ENCODE measurements at places on chromosomes 4 and X.

- no peak for DNase-seq
Measured at GRCh38 chr4:2958446-2958845, 4.8 kb downstream of the NOP14 start.

DNA sequence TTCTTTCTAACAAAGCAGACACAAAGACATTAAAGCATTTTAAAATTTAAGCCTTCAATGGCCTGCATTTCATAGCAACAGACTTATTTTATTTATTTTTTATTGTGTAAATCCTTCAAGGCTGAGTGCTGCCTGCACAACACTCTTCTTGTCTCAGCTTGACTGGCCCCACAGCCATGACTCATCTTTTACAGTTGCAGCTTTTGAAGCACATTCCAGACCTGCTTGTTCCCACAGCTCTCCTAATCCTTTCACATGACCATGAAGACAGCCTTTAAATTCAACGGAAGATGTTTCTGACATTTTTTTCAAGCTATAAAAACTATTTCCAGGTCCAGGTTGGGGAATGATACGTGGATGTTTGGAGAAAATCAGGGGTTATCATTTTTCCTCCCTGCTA, 276.9 kb upstream of the TACR3 start:
- peak; percentile 71 for DNase-seq

DNA sequence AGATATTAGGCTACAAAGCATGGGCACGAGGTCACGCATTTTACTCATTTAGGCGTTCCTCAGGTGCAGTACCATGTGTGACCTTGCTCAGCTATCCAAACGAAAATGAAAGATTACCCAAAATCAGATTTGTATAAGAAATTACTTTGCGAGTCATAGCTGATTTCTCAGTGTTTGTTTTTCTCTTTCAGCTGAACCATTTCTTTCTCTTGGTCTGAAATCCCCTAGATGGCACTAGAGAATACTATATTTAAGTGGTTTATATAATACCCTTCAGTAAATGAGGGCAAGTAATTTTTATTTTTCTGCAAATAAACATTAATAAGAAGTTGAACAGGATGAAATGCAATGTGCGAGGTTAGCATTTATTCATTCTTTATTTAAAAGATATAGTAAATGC, 496.6 kb downstream of the STIM2 start:
- DNase-seq, result no peak

DNA sequence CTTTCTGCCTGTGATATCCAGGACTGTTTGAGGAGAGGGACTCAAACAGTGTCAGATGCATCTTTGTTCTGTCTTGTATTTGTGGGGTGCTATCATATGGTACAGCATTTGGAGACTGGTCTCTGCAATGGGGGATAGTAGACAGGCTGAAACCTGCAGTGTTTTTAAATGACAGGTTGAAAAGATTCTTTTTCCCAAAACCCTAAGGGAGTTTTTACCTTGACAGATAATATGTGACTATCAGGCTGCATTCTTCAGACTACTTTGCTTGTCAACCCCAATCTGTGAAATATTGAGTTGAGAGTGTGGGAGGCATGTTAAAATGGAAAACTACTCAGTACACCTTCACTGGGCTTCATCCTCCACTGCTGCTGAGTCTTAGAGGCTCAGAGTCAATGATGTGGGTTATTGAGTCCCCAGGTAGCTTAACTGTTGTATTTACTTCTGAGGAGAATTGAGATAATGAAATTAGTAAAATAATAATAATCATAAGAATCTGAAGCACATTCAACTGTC, 274.9 kb downstream of the GASK1B start:
- DNase-seq, result no peak

DNA sequence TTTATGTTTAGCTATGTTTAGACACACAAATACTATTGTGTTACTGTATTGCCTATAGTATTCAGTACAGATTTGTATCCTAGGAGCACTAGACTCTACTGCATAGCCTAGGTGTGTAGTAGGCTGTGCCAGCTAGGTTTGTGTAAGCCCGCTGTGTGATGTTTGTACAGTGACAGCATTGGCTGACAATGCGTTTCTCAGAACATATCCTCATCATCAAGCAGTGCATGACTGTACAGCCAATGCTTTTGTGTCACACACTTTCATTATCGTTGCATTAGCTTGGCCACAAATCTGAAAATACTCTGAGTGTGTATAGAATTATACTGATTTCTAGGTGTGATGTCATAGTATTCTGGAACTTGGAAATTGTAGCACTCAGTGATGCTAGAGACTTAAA, 63.4 kb downstream of the CLDN34 start:
- DNase-seq, result peak; percentile 50

- peak; percentile 47 for DNase-seq
Measured at GRCh38 chr4:183348706-183349659, 26.8 kb upstream of the CLDN24 start.

DNA sequence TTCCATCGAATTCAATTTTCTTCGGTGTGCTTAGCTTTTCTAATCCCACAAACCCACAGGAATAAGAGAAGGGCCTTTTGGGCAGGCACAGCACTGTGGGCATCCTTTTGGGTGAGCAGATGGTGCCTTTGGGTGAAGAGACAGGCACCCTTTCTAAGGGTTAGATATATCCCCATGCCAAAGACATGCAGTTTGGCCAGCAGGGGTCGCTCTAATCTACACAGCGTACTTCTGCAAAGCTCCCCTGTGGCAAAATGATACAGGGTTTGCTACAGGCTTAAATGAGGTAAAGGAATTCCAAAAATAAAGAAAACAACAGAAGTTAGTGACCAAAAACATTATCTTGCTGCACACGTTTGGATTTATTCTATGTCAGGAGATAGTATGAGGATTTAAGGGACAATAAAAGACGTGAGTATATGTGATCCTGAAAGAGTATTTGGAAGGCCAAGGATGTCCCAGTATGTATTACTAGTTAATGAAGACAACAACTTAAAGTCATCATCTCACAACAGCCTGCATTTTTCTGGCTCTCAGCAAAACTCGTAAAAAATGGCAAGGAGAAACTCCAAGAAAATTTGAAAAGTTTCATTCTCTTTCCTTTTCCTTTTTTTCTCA, 49.5 kb downstream of the PHEX start:
- DNase-seq, result peak; percentile 63

- DNase-seq, result no peak
Measured at GRCh38 chr4:98406819-98407218, 145.6 kb downstream of the RAP1GDS1 start.

GRCh38 chr4:26531491-26532116, 41.3 kb upstream of the CCKAR start:
- no peak for DNase-seq

DNA sequence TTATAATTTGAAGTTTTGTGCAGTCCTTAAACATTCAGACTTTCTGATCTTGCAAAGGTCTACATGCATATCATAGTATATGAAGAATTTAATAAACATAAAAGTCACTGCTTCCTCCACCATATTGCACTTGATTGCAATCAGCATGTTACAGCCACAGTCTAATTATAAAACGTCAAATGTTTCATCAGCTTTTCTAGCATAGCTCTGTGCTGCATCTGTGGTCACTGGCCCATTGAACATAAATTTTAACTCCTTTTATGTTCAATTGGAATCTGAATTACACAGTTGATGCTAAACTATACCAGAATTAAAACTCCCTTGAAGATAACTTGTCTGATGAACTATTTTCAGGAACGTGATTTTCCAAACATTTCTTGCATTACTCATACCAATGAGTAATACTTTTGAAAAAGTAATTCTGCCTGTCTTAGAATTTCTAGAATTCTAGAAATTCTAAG, 329.1 kb downstream of the GALNTL6 start:
- no peak for DNase-seq

GRCh38 chrX:148517176-148517575, 16.8 kb downstream of the AFF2 start:
- no peak for DNase-seq

DNA sequence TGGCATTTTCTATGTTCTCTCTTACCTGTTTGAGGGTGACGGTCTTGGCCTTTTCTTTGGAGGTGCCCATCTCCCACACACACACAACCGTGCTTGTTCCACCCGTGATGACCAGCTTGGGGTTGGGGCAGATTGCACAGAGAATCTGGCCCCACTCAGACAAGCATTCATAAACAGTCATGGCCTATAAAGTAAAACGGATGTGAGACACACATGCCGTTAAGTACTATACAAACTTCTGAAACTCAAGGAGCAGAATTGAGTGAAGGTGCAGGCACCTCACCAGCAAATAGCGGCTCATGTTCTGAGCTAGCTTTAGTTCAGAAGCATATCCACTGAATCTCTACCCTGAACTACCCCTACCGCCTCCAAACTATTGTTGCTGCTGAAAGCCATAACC, 107.6 kb downstream of the CDS1 start:
- no peak for DNase-seq

DNA sequence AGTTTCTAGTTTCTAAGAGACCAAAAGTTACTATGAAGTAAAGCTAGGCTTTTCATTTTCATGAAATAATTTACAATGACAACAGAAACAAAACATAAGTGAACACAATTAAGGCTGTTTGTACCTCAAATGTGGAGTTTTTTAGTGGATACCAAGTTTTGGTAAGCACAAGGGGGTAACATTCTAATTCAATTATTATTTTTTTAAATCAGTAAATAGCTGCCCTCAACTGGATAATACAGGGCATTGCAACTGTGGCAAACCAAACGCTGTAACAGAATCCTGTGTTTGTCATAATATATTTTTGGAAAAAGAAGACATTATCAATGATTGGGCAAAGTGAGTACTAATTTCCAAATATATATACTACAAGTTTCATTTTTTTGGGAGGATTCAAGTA, 150.3 kb downstream of the FBXW7 start:
- DNase-seq, result no peak

- DNase-seq, result no peak
Measured at GRCh38 chrX:107599450-107599861, 28.9 kb upstream of the PRPS1 start.

DNA sequence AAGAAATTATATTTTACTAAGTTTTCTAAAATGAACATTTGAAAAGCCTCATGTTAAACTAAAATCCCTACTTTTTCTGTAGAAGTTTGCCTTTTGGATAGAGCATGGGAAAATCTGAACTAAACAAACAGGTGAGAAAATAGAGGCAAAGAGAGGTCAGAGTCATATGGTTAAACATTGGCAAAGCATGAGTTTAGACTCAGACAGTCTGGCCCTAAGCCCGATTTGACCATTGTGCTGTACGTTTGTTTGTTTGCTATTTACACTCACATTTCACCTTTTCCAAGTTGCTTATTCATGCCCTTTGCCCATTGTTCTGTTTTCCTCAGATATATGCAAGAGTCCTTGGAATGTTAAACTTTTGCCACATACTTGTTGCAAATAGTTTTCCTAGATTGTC, 85.4 kb downstream of the TIGD2 start:
- peak; percentile 89 for DNase-seq

DNA sequence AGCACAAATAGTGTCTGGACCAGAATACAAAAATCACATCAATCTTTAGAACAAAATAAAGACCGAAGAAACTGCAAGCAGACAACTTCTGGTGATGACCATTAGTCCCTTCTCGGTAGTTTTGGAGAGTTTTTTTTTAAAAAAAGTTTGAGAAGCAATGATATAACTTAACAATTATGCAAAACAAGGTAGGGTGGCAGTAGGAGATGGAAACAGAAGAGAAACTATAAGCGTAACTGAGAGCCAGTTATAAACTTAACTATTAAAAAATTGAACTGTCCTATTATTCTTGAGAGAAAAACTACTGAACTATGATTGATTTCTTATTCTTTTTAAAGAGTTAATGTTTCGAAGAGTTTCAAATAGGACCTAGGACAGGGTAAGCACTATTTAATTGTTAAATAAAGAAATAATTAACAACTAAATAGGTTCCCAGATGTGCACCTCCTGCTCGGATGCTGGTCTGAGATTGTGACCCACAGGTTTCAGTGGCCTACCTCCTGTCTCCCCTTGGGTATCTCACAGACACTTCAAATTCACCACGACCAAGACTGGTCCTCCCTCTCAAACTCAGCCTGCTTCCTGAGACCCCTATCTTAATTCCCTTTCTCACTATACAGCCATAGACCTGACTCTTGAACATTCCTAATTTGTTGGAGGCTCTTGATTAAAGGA, 81.3 kb downstream of the LEF1 start:
- no peak for DNase-seq

DNA sequence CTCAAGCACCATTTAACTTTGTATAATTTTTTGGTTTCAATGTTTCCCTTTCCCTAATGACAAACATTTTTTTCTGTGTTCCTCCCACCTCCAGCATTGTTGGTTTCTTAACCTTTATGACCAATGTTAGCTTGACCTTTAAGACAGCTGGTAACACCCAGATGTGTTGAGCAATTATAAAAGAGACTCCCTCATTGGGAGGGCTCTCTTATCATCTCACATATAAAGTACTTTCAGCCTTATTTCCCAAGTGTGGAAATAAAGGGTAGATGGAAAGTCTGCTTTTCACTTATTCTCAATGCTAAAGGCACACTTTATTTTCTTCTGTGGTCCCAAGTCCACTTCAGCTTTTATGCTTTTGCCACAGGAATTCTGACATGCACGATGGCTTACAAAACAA, 1420.4 kb downstream of the RAPGEF2 start:
- DNase-seq, result no peak

DNA sequence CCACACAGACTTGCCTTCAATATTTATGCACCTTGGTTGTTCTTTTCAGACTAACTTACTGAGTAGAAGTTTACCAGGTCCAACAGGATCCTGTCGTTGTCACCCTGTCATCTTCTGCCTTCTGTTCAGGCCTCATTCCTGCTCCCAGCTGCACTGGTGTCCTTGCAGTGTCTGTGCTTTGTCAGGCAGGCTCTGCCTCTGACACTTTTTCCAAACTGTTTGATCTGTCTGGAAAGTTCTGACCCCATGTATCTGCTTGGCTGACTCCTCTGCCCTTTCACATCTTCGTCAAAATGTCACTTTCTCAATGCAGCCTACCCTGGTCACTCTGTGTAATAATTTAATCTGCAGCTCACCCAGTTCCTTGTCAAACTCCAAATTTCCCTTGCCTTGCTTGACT, 9.9 kb downstream of the PAGE2 start:
- no peak for DNase-seq

DNA sequence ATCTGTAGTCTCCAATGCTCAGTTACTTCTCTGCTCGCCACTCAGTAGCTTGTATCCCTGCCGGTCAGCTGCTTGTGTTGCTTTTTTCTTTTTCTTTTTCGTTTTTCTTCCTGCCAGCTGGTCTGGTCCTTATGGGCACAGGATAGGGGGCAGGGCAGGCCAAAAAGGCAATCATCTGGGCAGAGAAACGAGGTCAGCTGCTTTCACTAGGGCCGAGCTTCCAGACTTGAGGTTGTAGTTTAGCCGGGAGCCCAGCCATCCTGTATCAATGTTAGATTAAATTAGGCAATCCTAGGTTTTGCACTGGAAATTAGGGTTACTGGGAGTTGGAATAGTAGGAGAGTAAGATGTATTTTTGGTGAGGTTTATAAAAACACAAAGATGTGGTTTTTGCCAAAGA, 3.4 kb downstream of the ARSF start:
- DNase-seq, result no peak

- DNase-seq, result no peak
Measured at GRCh38 chr4:42284030-42284429, 113.3 kb upstream of the SHISA3 start.

DNA sequence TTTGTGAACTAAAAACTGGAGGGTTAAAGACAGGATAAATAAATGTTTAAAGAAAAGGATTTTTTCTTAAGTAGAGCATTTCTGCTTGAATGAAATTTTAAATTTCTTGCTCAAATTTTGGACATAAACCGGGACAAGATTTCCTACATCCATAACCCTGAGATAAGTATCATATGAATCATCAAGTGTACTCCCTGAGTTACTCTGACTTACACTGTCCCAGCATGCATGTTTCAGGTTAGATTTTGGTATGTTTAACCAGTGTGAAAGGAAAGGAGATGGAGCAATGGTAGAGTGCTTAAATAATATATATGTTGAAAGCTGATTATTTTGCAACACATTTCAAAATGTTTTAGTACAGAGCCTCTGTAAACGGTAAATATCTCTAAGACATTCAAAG, 175.2 kb downstream of the ADGRL3 start:
- DNase-seq, result no peak
